ENCODE measurements at places on chromosomes 7 and 10.

GRCh38 chr7:122262246-122262645 is 42.3 kb downstream of the FEZF1 start:
- peak; percentile 89 for DNase-seq

DNA sequence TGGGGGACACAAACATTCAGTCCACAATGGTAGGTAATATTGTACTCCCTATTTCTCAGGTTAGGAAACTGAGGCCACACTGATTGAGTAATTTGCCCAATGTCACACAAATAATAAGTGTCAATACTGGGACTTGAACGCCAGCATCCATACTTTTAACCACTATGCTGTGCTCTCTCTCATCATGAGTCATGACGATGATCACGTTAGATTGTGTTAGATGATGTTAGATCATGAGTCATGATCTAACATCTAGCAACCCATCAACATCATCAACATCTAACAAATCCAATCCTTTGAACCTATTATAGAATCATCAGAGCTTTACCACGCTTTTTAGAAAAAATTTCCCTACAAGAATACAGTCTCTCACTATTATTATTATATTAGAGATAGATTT is 28.1 kb upstream of the HERPUD2 start:
- DNase-seq, result no peak

GRCh38 chr7:142569851-142570250 is 179.4 kb upstream of the PRSS1 start:
- no peak for DNase-seq

GRCh38 chr10:110056822-110057221 is 49.0 kb downstream of the ADD3 start:
- DNase-seq, result no peak

GRCh38 chr7:24299192-24299591 is 15.2 kb downstream of the NPY start:
- DNase-seq, result no peak

DNA sequence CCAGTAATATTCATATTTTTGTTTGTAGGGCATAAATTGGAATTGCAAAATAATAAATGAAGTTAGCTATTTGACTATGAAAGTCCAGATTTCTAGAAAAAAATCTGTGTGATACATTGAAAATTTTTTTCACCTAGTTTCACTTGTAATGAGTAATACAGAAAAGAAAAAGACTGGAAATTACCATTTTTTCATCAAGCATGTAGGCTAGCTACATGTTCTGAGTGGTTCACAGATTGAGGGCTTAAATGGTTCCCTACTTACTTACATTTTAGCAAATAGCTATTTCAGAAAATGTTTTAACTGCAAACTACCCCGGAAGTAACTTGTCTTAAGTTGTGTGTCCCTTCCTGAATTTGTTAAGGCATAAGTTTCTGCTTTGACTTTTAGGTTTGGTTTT is 396.0 kb downstream of the PHF14 start:
- DNase-seq, result no peak

DNA sequence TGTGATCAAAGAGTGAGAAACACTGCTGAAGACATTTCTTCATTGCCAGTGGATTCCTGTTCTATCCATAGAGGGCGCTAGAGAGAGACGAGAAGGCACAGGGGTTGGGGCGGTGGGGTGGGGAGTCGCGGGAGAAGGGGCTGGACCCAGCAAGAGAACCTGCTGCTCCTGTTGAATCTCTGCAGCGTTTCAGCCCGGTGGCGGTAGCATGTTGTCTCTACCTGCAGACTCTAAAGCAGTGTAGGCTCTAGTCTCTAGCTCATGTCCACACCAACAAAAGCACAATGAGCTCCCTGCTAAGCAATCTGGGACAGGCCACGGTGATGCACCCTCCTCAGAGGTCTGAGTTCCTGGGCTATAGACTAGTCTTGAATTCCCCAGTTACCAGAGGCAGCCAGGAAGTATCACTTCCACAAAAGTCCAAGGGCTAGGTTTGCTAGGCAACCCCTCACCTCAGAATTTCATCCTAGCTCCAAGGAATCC is 167.7 kb downstream of the DGKB start:
- DNase-seq, result no peak

Measured in NCI-H524 (cell line).